ENCODE measurements at places on chromosomes 6 and 20.

GRCh38 chr20:14919501-14920081, 582.2 kb upstream of the FLRT3 start:
- no peak for DNase-seq

- no peak for DNase-seq
Measured at GRCh38 chr20:60648556-60648955, 603.5 kb upstream of the CDH4 start.

DNA sequence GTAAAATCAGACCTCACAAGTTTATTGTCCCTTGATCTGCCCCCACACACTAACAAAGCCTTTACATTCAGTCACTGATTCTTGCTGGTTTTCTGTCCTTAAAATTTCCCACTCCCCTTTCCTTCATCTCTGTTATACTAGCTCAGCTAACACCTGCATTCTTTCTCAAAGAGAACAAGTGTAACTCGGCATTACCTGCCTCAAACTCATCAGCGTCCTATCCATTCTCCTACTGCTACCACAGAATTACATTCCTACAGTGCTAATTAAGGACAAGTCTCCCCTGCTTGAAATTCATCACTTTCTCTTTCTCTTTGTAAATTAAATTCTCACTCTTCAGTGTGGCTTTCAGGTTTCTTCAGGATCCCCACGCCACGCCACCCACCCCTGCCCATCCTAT, 773.2 kb downstream of the FRK start:
- no peak for DNase-seq

DNA sequence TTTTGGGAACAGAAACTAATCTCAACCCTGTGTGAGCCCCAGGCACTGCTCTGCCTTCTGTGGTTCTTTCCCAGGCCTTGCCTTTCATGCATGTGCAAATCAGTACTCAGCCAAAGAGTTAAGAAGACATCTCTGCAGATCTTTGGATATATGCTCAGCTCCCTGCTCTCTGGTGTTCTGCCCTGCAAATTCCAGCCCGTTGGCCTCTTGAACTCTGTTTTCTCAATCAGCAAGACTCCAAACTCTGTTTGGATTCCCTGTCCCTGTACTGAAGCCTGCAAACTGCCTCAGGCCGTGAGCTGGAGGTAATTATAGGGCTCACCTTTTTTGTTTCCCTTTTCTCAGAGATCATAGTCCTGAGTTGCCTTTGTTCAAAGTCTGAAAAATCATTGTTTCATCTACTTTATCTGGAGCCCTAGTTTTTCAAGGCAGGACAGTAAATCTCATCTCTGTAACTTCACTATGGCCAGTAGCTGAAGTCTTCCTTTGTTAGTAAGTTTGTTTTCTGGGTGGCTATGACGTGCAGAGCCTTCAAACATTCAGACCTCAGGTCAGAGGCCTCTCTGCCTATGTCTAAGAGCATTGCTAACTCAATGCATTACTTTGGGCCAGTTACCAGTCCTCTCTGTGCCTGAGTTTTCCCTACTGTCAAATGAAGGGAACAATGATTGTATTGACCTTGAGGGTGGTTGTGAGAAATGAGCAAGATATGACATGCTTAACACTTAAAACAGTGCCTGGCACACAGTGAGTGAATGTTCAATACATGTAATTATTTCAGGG, 15.9 kb upstream of the MDFI start:
- no peak for DNase-seq

- no peak for DNase-seq
Measured at GRCh38 chr6:110116258-110116657, 63.2 kb downstream of the WASF1 start.

- no peak for DNase-seq
Measured at GRCh38 chr20:16575390-16576140, 2.3 kb upstream of the KIF16B start.

GRCh38 chr6:137121401-137121997, 51.9 kb downstream of the IL22RA2 start:
- DNase-seq, result no peak

- DNase-seq, result no peak
Measured at GRCh38 chr6:160831739-160832138, 129.7 kb downstream of the PLG start.

GRCh38 chr20:62838128-62838891, 21.5 kb downstream of the COL9A3 start:
- no peak for DNase-seq

- DNase-seq, result no peak
Measured at GRCh38 chr20:31676609-31676989, 38.9 kb downstream of the COX4I2 start.

- no peak for DNase-seq
Measured at GRCh38 chr20:59439243-59439642, 138.8 kb downstream of the EDN3 start.

GRCh38 chr6:51019806-51020205, 201.1 kb downstream of the TFAP2B start:
- DNase-seq, result no peak

GRCh38 chr6:149261364-149262040, 56.0 kb upstream of the TAB2 start:
- DNase-seq, result no peak

DNA sequence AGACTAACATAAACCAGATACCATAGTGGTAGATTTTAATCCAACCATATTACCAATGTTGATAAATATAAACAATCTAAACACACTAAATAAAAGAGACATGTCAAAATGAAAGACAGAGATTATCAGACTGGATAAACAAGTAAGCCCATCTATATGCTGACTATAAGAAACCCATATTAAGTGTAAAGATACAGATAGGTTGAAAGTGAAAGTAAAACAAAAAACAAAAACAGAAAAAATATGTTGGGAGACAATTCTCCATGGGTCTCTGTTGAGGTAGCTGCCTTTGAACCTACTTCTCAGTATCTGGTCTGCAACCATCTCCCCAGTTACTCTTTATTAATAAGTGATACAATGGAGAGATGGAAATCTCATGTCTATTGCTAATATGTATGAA, 21.2 kb downstream of the REV3L start:
- no peak for DNase-seq

GRCh38 chr20:39117491-39117890, 155.3 kb downstream of the DHX35 start:
- no peak for DNase-seq

DNA sequence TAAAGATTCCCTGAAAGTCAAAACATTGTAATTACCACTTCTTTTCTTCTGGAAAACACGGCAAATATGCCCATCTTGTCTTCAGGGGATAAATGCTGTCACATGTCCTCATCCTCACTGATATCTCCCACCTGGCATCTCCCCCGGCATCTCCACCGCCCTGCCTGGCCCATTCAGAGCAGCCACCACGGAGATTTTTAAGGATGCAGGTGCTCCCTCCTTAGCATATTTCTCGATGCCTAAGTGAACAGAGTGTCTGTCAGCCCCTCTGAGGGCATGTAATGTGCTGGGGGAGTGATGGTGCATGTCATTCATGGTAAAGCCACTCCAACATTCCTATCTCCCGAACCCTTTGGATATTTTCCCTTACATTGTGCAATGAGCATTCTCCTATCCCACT, 215.5 kb downstream of the PREX1 start:
- no peak for DNase-seq

GRCh38 chr6:148074738-148075137, 267.9 kb upstream of the SASH1 start:
- DNase-seq, result no peak

GRCh38 chr6:33132081-33132524, 56.3 kb downstream of the HLA-DPB1 start:
- no peak for DNase-seq

GRCh38 chr6:36836111-36837021, 2.9 kb downstream of the CPNE5 start:
- DNase-seq, result no peak

DNA sequence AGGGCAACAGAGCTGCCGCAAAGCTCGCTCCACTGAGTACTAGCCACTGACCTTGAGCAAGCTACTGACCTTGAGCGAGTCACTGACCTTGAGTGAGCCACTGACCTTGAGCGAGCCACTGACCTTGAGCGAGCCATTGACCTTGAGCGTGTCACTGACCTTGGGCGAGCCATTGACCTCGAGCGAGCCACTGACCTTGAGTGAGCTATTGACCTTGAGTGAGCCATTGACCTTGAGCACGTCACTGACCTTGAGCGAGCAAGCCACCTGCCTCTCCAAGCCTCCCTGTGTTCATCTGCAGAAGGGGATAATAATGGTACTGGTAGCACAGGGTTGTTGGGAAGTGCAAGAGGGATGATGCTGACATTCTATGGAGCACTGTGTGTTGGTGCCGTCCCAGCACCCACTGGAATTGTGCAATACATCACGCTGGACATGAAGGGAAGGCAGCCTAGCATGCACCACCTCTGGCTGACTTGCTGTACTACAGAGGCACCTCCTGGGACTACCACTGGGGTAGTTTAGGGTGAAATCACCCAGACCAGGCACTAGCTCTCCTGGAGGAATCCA, 60.2 kb downstream of the CTCFL start:
- DNase-seq, result no peak

DNA sequence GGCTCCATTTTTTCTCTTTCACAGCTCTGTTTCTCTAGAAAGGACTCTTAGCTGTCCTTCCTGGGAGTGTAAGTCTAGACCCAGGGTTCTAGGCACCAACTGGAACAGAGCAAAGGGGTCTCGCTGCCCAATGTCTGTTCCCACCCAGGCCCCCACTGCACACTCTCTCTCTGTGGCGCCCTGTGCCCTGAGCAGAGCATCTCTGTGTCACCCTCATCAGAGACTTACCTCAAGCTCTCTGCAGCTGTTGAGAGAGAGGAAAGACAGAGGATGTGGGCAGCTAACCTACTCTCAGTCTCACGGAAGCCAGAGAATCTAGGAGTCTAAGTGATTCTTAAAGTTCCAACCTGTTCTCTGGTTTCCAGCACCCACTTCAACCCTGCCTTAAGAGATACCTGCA, 9.5 kb downstream of the NCR2 start:
- no peak for DNase-seq

DNA sequence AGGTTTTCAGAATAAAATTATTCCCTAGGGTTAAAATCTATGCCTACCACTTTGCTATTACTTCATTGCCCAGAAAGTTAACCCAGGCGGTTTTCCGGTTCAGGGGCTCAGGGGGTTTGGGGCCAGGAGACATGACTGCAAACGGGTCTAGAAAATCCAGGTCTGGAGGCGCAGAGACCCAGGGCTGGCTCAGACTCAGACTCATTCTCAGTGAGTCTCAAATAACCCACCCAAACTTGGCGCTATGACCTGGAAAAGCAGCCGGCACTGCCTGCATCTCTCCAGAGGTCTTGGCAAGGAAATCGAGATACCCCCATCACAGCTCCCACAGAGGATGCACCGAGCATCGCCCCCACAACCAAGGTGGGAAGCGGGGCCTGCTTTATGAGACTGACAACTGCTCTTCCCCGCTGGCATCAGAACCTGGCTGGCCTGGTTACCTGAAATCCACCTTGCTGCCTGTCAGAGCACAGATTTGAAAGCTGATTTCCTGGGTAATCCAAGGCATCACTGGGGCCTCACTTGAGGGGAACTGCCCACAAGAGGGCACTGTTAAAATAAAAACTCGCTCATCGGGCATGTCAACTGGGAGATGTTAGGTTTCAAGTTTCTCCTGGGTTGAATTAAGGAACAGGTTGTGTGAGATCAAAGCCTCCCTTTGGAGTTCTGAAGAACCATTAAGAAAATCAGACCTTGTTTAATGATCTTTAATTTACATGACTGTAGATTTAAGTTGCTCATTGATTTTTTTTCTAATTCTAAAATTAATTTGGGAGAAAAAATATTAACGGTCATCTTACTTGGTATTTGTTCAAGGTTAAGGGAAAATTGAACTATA, 55.1 kb downstream of the KIF16B start:
- DNase-seq, result no peak
